ENCODE measurements at places on chromosomes 11 and 22.

- no peak for DNase-seq
Measured at GRCh38 chr11:74532501-74533246, 39.1 kb upstream of the LIPT2 start.

DNA sequence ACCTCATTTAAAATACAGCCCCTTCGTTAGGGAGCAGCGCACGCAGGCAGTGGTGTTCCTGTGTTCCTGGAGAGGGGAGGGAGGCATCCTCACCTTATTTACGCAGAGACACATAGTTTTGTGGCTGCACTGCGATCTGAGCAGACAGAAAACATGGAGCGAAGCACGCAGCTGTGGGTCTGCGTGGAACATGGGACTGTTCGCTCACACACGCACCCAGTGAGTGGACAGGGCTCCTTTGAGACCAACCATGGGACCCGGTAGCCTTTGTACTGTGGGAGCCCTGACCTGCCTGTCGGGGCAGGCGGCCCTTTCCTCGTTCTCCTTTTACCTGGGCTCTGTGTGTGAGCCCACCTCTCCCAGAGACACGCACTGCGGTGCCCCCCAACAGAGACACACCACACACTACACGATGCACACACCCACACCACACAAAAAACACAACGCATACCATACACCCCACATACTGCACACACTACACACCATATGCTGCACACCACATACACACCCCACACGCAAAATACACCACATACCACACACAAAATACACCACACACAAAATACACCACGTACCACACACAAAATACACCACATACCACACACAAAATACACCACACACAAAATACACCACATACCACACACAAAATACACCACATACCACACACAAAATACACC is 1245.7 kb downstream of the BRD1 start:
- DNase-seq, result no peak

DNA sequence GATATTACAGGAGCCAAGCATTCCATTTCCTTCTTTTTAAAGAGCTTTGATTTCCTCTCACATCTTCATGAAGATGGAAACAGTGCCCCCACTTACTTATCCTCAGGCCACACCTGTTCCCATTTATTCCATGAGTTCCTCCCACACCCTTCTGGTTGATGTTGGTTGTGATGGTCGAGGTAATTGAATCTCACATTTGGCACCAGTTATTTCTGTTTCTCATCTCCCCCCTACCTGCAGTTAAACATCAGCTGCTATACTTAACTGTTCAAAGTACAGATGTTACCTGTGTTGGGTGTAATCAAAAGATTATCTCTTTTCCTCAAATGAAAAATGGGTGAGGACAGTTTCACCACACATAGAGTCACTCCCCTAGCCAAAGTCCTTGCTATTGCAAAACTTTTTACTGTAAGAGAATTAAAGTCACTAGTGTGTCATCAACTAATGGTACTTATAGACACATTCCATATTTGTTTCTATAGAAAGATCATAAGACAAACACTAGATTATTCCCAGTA is 1.9 kb downstream of the TMEM45B start:
- DNase-seq, result no peak

DNA sequence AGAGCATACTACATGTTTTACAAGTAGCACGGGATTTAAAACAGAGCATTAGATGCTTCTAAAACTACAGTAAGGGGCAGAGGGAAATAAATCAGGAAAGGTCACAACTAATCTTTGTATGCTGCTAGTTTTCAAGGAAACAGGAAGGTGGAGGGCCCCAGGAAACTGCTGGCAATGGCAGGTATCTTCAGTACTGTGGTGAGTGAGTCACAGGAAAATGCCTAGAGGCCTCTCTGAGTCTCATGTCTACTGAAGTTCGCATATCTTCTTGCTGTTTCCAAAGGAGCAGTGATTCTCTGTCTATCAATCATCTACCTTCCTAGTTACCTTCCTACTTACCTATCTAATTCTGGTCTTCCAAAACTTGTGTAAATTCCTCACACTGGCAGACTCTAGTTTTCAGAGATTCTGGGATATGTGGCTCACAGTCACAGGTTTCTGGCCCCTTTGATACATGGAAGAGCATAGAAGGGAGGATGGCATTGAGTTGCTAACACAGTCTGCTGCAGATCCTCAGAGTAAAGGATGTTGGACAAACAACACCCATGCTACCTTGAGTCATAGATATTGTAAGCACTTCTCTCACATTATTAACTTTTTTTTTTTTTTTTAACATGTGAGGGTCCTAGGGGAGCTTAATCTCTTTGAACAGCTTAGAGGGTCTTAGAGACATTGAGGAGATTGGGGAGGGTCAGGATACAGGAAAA is 58.8 kb upstream of the SYN3 start:
- no peak for DNase-seq

DNA sequence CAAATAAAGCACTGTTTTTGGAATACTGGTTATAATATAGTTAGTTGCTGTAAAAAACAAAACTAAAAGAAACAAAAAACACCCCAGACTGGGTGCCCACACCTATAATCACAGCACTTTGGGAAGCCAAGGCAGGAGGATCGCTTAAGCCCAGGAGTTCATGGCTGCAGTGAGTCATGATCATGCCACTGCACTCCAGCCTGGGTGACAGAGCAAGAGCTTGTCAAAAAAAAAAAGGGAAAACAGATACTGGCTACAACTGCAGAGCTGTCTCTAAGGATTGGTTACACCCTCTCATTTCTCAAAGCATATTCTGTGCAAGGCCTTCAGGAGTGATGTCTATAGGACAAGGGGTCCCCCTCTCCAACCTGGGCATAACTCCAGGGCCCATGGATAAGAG is 14.6 kb upstream of the STK33 start:
- DNase-seq, result no peak

- no peak for DNase-seq
Measured at GRCh38 chr11:70762810-70763209, 364.5 kb downstream of the CTTN start.

DNA sequence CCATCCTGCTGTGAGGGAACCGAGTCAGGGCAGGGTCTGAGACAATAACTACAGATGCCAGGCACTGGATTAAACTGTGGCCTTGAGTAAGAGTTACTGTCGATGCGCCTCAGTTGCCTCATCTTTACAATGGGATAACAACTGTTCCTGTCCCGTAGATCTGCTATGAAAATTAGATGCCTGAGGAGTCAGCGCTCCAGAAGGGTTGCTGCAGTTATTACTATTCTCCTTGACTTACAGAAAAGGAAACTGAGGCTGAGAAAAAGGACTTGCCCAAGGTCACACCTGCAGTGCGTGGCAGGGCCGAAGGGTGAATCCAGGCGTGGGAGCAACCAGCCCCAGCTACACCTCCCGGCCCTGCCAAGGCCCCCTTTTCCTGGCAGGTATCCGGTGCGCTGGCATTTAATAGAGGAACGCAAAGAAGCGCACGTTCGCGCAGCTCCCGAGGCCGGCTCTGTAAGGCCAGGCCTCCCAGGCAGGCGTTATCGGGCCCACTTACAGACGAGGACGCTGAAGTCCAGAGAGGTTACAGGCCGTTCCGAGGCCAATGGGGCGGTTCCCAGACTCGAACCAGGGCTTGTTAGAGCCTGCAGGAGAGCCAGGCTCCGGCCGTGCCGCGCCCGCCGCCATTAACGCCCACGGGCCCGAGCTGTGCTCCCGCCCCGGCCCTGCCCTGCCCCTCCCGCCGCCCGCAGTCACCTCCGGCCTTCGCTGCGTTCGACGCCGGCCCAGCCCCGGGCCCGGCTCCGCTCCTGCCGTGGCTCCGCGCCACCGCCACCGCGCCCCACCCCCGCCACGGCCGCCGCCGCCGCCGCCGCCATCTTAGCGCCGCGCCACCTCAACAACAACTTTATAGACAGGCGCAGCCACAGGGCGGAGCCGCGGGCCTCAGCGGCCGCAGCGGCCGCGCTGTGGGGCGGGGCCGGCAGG is at the start of gene C11orf68:
Gene C11orf68, minus strand, starts transcription at position 852 of the 930 bp plus-strand sequence. Its CDS starts 31 bp downstream, at position 821.
- DNase-seq, result no peak

- DNase-seq, result no peak
Measured at GRCh38 chr11:116598556-116598955, 174.2 kb downstream of the BUD13 start.

DNA sequence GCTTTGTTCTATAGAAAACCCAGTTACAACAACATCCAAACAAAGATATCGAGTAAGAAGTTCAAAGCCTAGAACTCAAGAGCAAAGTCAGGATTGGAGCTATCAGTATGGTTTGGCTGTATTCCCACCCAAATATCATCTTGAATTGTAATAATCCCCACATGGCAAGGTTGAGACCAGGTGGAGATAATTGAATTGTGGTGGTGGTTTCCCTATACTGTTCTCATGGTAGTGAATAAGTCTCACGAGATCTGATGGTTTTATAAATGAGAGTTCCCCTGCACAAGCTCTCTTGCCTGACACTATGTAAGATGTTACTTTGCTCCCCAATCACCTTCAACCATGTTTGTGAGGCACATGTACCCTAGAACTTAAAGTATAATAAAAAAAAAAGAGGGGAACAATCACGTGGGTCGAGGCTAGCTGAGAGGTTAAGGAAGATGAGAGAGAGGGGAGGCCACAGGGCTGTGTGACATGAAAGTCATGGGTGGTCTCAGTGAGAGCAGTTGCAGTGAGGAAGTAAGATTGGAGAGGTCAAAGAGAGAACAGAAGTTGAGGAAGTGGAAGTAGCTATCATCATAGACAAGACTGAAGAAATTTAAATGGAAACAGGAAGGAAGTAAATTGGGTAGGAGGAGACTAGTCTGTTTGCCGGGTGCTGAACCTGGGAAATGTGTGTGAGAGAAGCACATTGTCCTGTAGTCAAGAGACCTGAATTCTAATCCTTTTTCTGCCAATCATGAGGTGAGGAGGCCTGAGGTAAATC is 80.1 kb upstream of the CD44 start:
- DNase-seq, result no peak

DNA sequence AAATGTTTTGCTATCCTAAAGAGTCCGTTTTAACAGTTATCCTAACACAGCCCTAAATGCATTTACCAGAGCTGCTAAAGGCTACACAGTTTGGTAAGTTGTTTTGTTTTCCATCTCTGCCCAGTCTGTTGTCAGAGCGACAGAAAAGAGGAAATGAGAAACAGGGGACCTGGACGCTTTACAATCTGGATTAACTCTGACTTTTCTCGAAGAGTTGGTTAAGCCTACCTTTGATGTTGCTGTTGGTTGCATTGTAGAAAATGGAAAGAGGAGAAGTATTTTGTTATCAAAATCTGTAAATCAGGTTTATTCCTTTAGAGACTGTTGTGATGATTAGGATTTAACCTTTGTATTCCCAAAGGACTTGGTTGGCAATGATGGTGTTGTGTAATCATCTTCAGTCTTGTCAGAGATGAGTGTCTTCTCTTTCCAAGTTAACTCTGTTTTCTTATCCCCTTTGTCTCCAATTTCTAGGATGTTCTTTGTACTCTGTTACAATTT is 481 bp downstream of the ANGPTL5 start:
- DNase-seq, result no peak

- DNase-seq, result no peak
Measured at GRCh38 chr22:35312198-35313059, 12.7 kb downstream of the TOM1 start.

GRCh38 chr11:102510439-102511135 is 20.0 kb downstream of the MMP7 start:
- no peak for DNase-seq

DNA sequence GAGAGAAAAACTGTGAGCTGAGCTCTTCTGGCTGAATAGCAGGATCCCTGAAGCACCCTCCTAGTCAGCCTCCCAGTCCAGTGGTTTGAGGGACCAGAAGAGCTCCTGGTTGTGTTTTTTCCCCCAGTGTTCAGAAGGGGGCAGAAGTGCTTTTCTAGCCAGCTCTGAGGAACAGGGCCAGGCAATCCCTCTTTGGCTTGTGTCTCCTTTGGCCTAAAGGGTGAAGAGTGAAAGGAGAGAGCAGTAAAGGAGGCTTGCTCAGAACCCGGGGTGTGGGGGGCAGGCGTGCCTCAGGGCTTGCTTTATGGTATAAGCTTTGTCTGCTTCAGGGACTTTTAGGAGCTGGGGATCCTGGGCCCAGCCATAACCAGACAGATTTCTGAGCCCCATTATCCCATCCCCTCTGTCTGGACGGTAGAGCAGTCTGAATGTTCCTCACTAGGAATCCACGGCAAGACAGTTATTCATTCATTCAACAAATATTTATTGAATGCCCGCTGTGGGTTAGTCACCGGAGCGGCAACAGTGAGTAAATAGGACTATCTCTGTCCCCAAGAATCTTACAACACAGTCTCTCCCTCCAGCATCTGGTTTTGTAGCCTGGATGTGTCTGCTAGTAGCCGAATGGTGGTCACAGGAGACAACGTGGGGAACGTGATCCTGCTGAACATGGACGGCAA is 14.5 kb downstream of the ACP2 start:
- DNase-seq, result no peak

- DNase-seq, result no peak
Measured at GRCh38 chr11:60131912-60132311, 43.4 kb downstream of the MS4A2 start.

DNA sequence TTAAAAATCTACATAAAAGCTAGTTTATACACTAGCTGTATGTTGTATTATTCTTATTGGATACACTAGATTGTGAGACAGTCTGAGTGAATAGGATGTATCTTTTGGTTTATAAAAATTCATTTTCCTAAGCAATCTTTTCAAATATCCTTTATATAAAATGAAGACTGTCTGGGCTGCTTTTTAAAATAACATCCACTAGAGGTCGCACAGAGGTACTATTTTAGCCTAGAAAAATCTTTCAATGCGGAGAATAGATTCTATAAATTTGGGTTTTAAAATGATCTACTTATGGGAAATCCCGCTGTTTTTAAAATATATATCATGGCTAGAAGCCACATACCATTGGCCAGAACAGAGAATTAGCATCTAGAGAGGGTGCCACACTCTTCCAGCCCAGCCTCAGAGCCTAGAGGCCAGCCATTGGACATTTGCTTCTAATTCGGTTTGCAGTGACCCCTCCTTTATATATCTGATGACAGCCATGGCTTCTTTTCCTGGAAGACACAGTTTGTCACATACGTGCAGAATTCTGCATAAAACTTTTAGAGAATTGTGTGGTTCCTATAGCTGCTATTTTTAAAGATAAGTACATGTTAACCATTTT is 7.3 kb downstream of the C11orf97 start:
- peak; percentile 22 for DNase-seq

DNA sequence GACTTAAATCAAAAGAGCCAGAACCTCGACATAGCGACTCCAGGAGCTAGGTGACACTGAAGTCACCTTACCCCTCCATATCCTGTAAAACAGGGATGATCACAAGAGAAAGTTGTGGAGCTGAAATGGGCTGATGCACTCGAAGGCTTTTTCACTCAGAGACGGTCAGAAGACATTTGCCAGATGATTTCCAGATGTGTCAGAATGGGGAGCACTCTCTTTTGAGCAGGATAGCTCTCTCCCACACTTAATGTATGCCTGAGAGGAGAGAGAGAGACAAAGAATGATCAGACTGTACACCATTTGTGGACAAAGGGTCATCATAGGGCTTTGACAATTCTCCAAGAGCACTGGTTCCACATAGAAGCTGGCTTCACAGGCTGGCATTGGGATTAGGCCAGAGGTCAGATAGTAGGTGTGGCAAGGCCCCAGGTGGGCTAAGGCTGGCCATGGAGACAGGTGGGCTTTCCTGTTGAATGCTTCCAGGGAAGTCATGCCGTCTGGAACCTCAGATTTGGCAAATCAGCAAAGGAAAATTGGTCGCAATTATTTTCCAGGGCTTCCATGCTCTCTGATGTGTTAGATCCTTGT is 42.3 kb upstream of the ETS1 start:
- no peak for DNase-seq
